ENCODE measurements at places on chromosomes 11 and 22.

- DNase-seq, result no peak
These were observed 69.8 kb upstream of the KCNQ1OT1 start for GRCh38 chr11:2769409-2770095.

DNA sequence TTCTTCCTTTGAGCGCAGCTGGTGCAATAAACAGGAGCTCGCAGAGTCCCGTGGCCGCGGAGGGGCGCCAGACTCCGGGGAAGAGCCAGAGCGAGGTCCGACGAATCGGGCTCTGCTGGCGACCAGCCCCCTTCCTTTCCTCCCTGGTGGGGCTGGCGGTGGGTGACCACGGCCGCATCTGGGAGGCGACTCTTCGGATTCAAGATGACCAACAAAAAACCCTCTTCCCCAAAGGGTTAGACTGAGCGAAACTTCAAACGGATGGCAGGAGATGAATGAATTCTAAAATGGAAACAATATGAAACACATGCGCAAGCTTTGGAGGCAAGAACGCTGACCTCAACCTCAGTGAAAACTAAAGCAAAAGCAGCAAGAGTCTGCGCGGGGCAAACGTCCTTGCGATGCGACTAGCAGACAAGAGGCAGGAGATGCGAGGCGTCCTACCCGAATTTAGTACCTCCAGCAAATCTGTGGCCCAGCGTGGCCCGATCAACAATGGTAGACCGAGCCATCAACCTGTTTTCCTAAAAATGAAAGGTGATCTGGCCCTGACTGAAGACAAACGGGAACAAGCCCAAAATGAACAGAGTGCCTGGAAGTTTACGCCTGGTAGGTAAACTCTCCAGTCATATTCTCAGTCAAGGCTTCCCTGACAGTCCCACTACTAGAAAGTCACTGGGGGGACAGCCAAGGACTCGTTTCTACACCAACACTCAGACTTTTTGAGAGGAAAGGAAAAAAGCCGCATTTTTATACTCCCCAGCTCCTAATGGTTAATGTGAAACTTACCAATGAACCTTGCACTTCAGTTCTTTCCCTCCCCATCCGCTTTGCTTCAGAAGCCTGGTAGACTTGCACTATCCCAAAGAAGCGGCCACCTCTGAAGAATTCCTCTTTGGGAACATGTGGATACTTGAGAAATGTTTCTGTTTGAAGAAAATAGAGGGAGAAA, 11.6 kb downstream of the MMP3 start:
- DNase-seq, result no peak

DNA sequence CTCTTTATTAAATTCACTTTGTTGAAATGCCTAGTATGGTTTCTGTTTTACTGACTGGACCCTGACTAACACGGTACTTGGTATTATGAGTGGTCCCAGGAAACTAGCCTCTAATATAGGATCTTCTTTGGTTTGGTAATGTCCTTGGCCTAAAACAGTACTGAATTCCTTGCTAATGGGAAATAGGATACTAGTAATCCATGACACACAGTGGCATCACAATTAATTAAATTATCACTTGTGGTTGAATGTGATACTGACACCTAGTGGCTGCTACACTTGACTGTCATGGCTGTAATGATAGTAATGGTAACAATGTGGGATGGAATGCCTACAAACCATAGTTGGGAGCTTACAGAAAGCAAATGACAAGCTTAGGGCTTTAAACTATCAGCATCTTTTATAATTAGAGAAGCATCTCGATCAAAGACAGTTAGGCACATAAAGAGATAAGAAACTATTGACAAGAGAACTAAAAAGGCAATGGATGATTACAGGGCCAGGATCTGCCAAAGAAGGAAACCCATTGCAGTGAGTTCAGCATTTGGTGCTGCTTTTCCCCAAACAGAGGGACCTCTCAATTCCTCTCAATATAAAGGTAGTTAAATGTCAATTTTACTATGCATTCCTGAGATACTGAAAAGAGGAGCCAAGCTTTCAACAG, 8.6 kb downstream of the DNHD1 start:
- peak; percentile 23 for DNase-seq

DNA sequence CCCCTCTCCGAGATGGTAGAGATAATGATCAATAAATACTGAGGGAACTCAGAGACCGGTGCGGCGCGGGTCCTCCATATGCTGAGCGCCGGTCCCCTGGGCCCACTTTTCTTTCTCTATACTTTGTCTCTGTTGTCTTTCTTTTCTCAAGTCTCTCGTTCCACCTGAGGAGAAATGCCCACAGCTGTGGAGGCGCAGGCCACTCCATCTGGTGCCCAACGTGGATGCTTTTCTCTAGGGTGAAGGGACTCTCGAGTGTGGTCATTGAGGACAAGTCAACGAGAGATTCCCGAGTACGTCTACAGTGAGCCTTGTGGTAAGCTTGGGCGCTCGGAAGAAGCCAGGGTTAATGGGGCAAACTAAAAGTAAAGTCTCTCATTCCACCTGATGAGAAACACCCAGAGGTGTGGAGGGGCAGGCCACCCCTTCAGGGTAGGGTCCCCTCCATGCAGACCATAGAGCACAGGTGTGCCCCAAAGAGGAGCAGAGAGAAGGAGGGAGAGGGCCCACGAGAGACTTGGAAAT, 43.2 kb downstream of the IGLL1 start:
- no peak for DNase-seq

GRCh38 chr11:59030037-59030436, 56.1 kb upstream of the GLYATL1B start:
- DNase-seq, result no peak

- DNase-seq, result no peak
These were observed 55.0 kb upstream of the ARFGAP3 start for GRCh38 chr22:42912059-42912458.

GRCh38 chr22:26927821-26928220, 270.4 kb downstream of the MIAT start:
- DNase-seq, result no peak

DNA sequence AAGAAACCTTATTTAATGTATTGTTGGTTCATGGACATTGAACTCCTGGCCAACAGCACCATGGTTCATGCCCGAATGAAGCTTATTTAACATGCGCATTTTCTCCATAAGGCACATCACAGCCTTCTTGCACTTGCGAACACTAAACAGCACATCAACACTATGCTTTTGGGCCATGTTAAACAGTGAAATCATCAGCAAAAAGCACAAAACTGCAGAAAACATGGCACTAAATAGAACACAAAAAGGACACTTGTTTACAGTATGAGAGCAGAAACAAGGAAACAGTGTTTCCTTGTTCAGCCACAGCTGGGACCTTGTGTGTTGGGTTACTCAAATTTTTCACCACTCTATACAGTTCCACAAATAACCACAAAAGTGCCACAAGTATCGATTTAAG, 122.3 kb downstream of the MSANTD4 start:
- DNase-seq, result no peak

GRCh38 chr11:113549611-113550578, 74.7 kb upstream of the DRD2 start:
- no peak for DNase-seq

- no peak for DNase-seq
These were observed 1032.0 kb downstream of the BRD1 start for GRCh38 chr22:48795664-48796063.

DNA sequence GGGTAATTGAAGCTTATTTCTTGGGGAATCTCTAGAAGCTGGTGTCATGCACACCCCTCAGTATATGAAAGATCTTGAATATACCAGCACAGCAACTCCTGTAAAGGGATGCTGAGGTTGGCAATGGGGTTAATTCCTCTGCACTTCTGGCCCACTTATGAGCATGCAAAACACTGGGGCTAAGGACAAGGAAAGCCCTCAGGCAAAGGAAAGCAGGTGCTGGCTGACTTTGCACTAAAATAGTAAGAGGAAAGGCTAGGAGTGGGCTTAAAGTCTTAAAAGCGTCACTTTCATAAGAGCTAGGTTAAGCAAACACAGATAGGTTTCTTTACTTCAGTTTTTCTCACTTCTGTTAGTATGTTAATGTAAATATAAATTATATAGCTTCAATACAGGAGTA, 572.6 kb upstream of the LUZP2 start:
- DNase-seq, result no peak

GRCh38 chr11:77027275-77027674, 6.9 kb upstream of the B3GNT6 start:
- no peak for DNase-seq

GRCh38 chr11:38814670-38815069, 2216.6 kb upstream of the RAG2 start:
- DNase-seq, result no peak

DNA sequence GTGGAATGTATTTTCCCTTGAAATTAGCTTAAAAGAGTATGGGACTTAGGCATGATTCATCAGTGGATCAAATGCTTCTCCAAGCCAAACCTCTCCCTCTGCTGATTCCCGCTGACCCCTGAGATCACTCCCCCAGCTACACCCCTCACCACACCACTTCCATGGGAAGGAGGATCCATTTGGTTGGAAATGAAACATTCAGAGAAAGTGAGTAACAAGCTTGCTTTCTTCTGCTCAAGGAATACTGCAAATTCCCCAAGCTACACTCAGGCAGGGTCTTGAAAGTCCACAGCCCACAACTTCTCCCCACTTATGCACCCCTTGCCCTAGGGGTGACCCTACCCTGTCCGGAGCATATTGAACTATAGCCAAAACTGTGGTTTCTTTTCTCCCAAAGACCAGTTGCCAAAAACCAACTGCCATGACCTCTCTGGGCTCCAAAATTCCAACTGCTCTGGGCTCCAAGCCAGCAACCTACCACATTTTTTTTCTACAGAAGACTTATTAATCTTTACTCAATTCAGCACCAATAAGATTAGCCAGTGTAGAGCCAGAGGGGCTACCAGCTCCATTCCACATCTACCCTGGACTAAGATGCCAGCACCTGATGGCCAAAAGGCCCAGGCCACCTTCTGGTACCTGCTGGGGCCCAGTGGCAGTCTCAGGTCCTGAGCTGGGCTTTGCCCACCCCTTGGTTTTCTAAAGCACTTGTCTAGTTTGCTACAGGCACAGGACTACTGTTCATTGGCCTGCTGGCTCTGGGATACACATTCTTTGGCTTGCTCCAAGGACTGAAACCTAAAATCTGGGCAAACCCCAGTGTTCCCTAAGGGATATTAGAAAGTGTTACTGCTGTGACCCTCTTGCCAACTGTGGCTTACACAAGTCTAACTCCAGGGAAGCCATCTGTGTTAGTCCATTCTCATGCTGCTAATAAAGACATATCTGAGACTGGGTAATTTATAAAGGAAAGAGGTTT, 101.1 kb downstream of the MICAL3 start:
- DNase-seq, result no peak

DNA sequence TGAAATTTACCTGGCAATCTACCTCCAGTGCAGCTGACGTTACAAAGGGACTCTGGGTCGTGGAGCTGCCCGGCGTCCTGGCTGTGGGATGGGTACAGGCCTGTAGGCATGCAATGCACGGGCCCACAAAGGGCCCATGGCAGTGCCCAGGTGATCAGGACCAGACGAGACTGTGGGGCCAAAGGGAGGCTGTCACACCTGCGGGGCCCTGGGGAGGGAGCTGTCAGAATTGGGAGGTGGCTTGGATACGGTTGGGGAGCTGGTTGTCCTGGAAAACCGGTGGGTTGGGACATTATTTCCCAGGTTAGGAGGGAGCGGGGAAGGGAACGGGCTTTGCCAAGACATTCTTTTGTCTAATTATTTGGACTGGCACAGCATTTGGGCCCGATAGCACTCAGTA, 958.5 kb downstream of the BRD1 start:
- no peak for DNase-seq

DNA sequence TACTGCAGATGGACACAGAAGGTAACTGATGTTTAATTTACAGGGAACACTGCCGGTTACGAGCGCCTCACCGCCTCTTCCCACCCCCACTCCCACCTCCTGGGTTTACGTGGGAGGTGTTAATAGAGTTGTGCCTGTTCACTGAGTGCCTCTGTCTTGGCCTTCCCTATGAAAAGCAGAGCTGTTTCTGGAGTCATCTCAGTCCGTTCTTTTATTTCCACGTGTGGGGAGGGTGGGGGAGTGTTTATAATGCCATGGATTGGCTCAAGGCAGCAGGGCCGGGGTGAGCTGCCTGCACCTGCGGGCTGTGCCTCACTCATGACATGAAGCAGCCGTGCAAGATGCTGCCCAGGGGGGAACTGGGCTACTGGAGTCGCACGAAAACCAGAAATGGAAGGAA, 322.7 kb downstream of the CADM1 start:
- DNase-seq, result no peak

GRCh38 chr11:44255406-44256071, 54.4 kb downstream of the ALX4 start:
- no peak for DNase-seq

GRCh38 chr11:59679347-59679746, 10.5 kb upstream of the PATL1 start:
- DNase-seq, result no peak

DNA sequence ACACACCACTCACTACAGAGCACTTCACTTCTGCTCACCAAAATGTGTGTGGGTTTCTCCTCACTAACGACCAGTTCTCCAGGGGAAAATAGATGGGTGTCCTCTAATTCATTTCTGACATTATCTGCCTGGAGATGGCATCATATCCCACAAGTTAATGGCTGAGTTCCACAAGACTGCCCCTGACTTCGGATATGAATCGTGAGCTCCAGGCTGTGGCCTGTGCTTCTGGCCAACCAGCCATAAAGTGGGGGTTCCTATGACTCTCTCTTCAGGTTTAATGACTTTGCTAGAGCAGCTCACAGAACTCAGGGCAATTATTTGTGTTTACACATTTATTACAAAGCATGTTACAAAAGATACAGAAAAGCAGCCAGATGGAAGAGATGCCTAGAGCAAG, 113.0 kb upstream of the SYT13 start:
- no peak for DNase-seq

- no peak for DNase-seq
These were observed 30.4 kb upstream of the TRIM29 start for GRCh38 chr11:120168108-120168959.

DNA sequence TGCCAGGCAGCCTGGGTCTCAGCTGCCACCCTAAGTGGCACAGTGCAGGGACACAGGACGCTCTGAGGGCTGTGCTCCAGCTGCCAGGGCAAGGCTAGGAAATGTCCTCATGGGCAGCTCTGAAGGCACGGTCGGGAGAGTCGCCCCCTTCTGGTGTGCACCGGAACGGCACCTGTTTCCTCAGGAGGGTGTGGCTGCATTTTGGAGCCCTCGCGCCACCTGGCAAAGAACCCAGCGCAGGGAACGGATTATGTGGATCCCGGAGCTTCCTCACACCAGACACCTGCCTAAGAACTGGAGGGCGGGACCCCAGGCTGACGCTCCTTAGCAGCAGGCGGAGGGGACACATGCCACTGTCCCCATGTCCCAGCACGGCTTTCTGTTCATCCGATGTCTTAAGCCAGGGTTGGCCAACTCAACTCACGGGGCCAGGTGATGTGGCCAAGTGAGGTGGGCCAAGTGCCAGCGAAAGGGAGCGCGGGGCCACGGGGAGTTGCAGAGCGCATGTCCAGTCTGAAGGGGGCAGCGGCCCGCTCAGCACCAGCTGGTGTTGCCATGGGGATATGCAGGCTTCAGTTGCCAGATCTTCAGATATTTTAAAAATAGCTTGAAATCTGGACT, 5.1 kb upstream of the SLC22A8 start:
- DNase-seq, result no peak
